Effector memory CD4-positive, alpha-beta T cell (primary cell): ENCODE measurements at places on chromosomes 7 and 10.

GRCh38 chr10:71816936-71817618 is 34.0 kb downstream of the PSAP start:
- DNase-seq = no peak

DNA sequence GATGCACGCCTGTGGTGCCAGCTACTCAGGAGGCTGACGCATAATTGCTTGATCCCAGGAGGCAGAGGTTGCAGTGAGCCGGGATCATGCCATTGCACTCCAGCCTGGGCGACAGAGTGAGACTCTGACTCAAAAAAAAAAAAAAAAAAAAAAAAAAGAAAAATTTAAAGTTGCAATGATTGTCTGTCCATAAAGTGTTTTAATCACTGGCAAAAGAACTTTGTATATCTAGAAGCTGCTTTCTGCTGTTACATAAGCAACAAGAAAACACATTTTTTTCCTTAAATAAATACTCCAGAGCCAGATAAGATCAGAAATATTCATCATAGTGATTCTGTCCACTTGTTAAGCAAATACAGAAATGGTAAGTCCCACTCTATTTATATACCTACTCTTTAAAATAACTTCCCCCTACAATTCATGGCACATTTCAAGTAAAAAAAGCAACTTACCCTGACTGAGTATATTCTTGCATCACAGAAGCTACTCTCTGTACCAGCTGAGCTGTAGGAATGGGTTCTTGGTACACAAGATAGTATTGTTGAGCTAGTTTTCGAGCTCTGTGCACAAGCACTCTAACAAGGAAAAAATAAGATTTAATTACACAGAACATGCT is 7.6 kb downstream of the PSMA2 start:
- DNase-seq = no peak

DNA sequence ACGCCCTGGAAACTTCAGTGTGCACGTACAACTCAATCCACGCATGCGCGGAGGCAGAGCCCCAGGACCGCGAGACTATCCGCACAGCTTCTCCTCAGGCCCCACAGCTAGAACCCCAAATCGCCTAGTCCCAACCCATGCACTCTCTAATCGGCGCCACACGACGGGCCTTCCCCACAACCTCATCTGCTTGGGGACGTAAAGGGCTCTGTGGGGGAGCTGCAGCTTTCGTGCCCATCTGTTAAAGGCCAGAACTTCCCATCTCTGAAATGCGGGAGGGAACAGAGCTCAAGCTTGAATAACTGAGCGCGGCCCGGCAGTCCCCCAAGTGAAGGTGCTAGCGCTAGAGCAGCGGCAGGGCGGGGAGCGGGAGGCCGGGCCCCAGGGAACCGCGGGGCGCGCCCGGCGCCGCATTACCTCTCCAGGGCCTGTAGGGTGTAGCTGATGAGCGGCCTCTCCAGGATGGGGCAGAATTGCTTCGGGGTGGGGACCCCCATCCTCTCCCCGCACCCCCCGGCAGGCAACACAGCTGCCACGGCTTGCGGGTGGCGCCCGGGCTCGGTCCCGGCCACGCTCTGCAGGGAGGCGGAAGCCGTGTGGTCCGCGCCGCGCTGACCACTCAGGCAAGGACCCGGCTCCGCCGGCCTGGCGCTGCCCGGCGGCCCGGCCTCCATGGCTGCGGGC is 547 bp downstream of the CRPPA start:
- DNase-seq = peak; percentile 66

- no peak for DNase-seq
These were observed 595 bp upstream of the SUN1 start for GRCh38 chr7:831596-832166.

DNA sequence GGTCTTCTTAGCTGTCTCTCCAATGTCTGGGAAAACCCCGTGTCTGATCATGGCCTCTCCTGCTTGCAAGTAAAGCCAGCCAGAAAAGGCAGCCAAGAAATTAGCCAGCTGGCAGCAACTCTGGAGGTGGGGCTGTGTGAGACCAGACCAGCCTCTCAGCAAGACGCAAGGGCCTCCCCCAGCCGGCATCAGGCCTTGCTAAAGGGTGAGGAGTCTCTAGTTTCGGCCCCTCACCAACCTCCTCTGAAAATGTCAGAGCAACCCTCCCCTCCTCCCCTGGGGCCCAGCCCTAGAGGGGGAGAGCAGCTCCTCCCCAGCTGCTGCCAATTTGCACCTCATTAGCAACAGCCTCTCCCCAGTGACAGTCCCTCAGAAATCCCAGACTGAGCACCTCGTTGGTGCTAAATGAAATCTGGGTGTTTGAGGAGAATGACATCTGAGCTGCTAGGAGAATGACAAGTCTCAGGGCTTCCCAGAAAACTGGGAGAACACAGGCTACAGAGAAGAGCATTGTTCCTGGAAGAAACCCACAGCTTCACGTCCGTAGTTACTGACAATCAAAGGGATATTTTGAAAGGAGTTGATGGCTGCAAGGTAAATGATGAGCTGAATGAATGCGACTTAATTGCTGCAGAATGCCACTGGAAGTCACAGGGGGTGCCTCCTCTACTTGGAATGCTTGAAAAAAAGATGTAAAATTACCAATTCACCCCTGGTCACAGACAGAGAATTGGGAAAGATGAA is 25.9 kb downstream of the DGKI start:
- no peak for DNase-seq

DNA sequence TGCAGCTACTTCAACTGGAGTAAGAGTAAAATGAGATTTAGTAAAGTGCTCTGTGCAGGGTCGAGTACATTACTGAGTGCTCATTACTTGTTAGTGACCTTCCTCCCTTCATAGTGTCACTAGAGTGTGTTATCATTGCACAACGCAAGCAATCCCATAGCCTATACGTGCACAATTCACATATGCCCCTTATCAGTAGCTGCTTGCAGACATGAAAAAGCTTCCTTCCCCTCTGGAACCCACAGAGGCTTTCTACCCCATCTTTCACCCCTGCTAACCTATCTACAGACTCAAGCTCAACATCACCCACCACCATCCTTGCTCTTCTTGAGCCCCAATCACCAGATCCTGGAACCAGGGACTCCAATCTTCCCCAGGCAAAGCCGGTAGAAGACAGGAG is 59.3 kb downstream of the C7orf25 start:
- DNase-seq = no peak

GRCh38 chr10:120606051-120606764 is 149.2 kb downstream of the PLPP4 start:
- no peak for DNase-seq

GRCh38 chr10:7625836-7626235 is 40.9 kb downstream of the ITIH5 start:
- DNase-seq = no peak

GRCh38 chr7:77537136-77537777 is at the start of gene PTPN12:
Gene PTPN12 (plus strand): TSS chr7:77537295. CDS start chr7:77537547, 252 bp downstream.
- DNase-seq = peak; percentile 69

DNA sequence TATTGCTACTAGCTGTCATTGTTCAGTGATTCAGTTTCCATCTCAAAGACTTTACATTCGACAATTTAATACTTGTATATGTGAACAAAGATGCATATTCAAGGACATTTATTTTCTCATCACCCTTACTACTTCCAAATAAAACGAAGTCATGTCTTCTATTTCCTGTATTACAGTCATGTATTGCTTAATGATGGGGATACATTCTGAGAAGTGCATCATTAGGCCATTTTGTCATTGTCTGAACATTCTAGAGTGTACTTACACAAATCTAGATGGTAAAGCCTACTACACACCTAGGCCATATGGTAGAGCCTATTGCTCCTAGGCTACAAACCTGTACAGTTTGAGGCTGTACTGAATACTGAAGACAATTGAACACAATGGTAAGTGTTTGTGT is 6.5 kb downstream of the C10orf95 start:
- DNase-seq = no peak

GRCh38 chr7:123415625-123416024 is 118.8 kb downstream of the IQUB start:
- no peak for DNase-seq

GRCh38 chr10:5291501-5292195 is 73.1 kb upstream of the UCN3 start:
- peak; percentile 49 for DNase-seq

GRCh38 chr7:49119706-49120105 is 195.4 kb downstream of the CDC14C start:
- DNase-seq = no peak

DNA sequence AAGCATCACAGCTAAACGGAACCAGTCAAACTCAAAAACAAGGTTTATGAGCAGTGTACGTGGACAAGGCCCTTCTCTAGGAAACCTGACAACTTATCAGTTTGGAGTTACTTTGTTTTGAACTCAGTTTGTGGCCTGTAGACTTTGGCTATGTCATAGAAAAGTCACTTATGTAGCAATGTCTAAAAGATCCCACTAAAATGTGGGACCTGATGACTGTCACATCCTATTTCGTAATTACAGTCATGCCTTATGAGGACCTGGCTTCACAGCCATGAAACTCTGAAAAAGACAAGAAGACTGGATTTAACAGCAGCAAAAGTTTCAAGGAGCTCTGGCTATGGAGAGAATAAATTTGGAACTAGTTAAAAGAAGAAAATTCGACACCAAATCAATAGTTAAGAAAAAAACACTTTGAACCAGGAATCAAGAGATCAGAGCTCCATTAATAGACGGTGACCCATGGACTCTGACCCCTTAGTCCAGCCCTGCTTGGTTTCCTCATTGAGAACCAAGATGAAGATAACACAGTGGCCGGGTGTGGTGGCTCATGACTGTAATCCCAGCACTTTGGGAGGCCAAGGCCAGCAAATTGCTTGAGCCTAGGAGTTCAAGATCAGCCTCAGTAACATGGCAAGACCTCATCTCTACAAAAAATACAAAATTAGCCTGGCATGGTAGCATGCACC is 204.3 kb downstream of the SFMBT2 start:
- no peak for DNase-seq

GRCh38 chr7:28478656-28479055 is 66.3 kb downstream of the CREB5 start:
- DNase-seq = no peak

GRCh38 chr10:15169555-15170401 is 1.3 kb upstream of the NMT2 start:
- DNase-seq = peak; percentile 52

GRCh38 chr7:130650611-130651120 is 17.9 kb downstream of the COPG2 start:
- DNase-seq = no peak

- DNase-seq = no peak
These were observed 13.2 kb upstream of the MALSU1 start for GRCh38 chr7:23285657-23286646.

- no peak for DNase-seq
These were observed 88.2 kb downstream of the RGS10 start for GRCh38 chr10:119454316-119454715.

DNA sequence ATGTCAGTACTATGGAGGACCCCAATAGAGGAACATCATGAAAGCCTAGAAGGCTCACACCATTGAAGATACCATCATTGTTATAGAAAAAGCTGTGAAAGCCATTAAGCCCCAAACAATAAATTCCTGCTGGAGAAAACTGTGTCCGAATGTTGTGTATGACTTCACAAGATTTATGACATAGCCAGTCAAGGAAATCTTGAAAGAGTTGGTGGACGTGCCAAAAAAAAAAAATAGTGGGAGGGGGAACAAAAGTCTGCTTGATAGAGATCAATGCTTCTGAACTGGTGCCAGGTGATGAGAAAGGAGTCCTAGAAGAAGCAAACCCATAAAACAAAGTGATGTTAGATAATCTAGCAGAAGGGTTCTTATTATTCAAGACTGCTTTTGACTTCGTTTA is 41.2 kb downstream of the RALA start:
- no peak for DNase-seq

DNA sequence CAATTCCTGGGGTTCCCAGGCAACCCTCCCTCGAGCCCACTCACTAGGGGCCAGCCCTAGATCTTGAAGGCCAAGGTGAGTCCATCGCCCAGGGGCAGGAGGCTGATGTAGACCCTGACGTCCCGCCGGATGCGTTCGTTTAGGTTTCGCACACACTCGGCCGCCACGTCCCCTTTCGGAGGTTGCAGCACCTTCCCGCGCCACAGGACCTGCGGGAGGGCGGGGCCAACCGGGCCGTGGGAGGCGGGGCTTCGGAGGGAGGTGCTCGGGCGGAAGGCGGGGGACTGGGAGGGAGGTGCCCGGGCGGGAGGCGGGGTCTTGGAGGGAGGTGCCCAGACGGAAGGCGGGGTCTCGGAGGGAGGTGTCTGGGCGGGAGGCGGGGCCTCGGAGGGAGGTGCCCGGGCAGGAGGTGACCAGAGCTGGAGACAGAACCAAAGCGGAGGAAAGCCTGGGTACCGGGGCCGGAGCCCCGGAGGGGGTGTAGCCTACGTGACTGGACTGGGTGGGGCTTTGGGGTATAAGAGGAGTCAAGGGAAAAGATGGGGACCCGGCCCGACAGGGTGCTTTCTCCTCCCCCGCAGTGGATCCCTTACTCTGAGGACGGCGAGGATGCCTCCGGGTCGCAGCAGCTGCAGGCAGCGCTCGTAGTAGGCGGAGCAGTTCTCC is 1.6 kb downstream of the COMTD1 start:
- DNase-seq = peak; percentile 99

- no peak for DNase-seq
These were observed 3.5 kb downstream of the ESYT2 start for GRCh38 chr7:158825628-158826289.

- no peak for DNase-seq
These were observed 16.6 kb upstream of the ASB4 start for GRCh38 chr7:95469187-95469586.

DNA sequence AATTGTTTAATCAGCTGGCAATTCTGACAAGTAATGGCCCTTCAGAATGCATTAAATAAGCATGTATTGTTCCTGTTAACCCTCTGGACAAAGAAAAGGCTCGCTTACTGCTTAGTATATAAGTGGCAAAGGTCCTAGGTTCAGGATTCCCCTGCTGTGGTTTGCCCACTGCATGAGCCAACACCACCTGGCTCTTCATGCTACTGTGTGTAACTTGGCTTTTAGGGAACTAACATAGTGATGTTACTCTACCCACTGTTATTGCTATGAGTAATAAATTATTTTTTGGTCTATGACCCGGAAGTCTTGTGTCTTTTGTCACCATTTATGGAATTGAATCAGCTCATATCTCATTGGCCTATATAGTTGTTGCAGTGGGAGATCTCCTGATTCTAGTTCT is 791.7 kb upstream of the PHF14 start:
- DNase-seq = no peak

GRCh38 chr7:123570390-123571182 is 13.0 kb upstream of the NDUFA5 start:
- DNase-seq = no peak

- no peak for DNase-seq
These were observed 97.9 kb upstream of the PALS2 start for GRCh38 chr7:24475166-24475961.

GRCh38 chr7:44288381-44288685 is 37.1 kb downstream of the CAMK2B start:
- no peak for DNase-seq
